ENCODE measurements at places on chromosomes 2 and 18.

DNA sequence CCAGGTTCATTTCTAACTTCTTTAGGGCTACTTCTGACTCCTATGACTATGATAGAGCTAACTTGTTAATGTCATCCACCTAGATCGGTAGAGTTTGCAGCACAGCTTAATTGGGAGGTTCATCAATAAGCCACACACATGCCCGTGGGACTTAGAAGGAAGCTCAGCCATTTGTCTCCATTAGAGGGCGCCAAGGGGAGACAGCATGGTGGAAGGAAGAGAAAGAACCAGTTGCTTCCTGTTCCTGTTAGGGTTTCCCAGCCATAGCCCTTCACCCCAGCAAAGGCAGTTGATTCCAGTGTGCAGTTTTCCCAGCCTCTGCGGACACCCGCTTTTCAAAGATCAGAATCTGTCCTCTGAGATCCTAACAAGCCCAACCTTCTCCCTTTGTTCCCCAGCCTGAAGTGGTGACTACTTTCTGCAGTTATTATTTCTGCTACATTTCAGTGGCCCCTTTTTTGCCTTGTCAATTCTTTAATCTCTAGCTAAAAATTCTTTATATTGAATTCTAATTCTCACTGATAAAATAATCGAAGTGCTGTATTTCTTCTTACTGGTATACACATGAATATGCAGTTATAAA is 30.3 kb downstream of the MAIP1 start:
- DNase-seq, result peak; percentile 20

DNA sequence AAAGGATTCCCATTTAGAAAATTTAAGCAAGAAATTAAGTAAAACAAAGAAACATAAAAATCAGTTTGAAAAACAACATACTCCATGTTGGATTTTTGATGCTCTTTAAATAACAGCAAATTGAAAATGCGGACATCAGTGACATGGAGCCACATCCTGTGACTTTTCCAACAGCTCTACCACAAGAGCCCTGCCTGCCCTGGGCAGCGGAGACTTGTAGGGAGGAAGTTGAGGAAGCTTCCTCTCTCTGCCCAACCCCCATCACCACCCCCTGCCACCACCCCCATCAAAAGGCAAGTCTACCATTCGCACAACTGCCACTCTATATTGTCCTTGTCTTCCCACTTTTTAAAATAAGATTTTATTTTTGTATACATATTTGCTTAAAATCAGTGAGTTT is 32.8 kb upstream of the DAPL1 start:
- DNase-seq, result no peak

DNA sequence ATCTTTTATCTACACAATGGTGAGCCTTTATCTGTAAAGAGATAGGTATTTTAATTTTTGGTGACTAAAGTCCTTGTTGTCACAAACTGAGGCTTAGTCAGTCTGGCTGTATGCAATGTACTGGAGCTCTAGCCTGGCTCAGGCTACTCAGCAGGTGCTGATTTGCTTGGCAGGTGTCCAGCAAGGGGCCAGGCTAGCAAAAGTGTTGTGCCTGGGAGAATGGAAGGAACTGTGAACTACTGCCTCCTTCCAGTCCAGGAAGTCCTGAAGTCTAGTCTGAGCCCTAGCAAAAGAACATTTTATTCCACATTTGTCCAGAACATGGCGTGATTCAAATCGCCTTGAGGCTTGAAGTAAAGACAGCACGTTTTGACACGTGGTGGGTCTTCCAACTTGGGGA is 260.5 kb downstream of the CCDC85A start:
- DNase-seq, result no peak

DNA sequence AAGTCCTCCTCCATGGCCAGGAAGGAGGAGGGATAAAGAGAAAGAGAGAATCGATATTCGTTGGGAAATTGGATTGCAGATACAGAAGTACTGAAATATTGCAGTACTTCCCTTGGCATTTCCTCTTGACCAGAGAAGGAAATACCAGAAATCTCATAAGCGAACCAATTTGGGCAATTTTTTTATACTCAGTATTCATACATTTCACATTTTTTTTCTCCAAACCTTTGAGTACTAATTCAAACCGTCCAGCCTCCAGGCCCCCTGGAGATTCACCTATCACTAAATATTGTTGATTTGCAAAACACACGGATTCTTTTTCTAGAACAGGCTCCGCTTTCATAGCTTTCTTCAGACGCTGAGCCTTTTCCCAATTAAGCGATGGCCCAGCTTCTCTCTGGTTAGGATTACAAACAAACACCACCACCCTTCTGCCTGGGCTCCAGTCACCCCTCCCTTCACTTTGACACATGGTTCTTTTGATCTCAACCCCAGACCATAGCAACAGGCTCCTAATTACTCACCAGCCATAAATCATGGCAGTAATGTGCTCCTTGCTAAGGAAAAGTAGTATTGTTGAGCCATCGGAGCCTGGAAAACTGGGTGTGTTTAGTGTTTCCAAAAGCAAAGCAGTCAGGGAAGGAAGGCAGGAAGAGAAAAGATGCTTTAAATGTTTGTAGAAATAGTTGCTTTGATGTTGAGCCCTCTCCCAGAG is 138.4 kb upstream of the CCDC68 start:
- no peak for DNase-seq

- DNase-seq, result no peak
Observed at GRCh38 chr2:72896446-72896845, 9.2 kb downstream of the SPR start.

- DNase-seq, result no peak
Observed at GRCh38 chr2:215680605-215681598, 245.0 kb upstream of the FN1 start.

GRCh38 chr18:76684265-76684664 is 138.1 kb upstream of the ZNF236 start:
- no peak for DNase-seq

DNA sequence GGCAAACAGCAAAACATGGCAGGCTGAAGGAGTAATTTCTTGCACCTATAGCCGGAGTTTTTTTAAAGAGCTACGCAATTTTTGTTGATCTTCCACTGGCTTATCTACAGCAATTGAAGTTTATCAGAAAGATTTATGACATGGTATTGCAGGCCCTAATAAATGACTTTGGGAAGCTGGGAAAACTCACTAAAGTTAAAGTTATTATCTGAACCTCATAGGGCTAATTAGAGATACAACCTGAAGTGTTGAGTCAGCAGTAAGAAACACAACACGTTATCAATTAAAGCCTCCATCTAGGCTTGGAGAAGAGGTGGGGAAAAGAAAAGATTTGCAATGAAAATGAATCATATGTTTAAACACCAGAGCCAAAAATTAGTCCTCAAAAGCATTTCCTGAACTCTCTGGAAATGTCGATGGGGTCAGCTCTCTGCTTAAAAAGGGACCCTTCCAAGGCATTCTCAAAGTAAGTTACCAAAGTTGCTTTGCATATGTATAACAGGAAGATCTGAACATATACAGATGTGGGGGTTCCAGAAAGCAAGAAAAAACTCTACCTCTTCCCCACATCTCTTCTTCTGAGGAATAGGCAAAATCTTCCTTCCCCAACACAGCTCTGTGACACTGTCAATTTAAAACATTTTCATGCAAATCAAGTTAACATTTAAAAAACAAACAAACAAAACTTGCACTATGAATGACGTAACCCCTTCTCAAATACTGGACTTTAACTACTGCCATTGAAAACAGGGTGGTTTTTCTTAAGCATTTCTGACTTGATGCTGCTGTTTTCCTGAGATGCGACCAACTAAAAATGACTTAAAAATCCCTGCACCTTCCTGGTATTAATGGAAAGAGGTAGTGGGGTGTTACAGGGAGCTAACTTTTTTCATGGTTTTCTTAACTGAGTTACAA is 915.6 kb downstream of the NRXN1 start:
- DNase-seq, result no peak

DNA sequence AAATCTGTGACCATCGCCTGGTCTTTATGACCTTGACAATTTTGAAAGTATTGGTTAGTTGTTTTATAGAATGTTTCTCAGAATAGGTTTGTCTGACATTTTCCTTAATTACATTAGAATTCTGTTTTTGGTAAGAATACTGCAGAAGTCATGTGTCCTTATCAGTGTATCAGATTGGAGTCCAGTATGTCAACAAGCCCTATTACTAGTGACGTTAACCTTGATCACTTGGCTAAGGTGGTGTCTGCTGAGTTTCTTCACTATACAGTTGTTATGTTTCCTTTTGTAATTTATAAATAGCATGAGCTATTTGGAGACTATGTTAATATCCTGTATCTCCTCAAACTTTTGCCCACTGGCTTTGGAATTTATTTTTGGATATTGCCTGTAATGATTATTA is 10.8 kb upstream of the IL36G start:
- DNase-seq, result no peak

GRCh38 chr2:159077869-159078268 is 109.4 kb downstream of the TANC1 start:
- no peak for DNase-seq

- peak; percentile 83 for DNase-seq
Observed at GRCh38 chr2:70977605-70978205, 725 bp upstream of the ANKRD53 start.

- DNase-seq, result no peak
Observed at GRCh38 chr2:61415265-61415664, 55.6 kb downstream of the USP34 start.

GRCh38 chr18:23077493-23078256 is 57.6 kb upstream of the CABLES1 start:
- no peak for DNase-seq

GRCh38 chr2:103809415-103809814 is 1044.5 kb upstream of the POU3F3 start:
- no peak for DNase-seq

- no peak for DNase-seq
Observed at GRCh38 chr18:32771871-32772580, 797 bp downstream of the KLHL14 start.

DNA sequence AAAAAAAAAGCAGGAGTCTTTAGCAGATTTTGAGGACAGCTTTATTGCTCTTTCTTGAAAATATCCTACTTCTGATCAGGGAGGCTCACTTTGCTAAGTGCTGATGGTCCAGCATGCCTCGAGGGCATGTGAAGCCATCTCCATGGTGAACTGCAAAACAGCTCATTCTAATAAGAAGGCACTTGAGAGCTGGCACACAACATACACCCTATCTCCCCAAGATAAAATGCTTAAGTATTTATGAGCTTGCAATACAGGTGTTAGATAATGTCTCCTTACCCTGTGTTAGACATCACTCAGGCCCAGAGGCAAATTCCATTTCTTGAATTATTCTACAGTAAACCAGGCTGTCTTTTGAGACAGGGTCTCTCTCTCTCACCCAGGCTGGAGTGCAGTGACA is 2.7 kb downstream of the ENOSF1 start:
- DNase-seq, result no peak

DNA sequence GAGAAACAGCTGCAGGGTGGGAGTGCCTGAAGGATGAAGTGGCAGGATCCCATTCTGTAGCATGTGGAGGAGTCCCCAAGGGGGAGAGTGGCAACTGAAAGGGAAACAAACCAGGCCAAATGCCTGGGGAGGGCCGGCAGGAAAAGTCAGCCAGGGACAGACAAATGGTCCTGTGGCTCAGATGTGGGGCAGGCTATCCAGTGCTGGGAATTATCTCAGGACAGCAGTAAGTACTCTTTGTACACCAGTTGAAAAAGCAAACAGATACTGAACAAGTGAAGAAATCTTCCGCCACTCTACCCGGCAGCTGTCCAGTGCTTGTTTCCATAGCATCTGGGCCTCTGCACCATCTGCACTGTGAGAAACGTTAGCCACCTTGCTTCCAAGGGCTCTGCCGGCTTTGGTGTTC is 408.9 kb downstream of the LRATD1 start:
- no peak for DNase-seq

- peak; percentile 41 for DNase-seq
Observed at GRCh38 chr18:159037-159652, 788 bp downstream of the USP14 start.

DNA sequence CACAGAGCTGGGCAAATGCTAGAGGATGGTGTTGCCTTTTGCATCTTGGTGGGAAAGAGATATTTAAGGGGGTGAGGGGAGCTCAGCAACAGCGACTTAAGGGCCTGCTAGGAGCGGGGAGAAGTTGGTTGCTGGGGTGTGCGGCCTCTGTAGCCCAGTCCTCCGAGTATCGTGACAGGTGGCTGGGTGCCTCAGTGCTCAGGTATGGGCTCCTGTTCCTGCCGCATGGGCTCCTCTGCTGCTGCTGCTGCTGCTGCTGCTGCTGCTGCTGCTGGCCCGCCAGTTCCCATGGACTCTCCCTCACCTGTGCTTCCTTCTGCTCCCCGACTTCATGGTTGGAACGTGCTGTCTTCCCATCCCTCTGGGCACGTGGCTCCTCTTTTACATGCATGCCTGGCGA is 22.0 kb downstream of the AGAP1 start:
- no peak for DNase-seq

GRCh38 chr2:187013058-187013457 is 164.1 kb upstream of the ZSWIM2 start:
- DNase-seq, result no peak

GRCh38 chr2:154495455-154495868 is 203.0 kb upstream of the KCNJ3 start:
- DNase-seq, result no peak

DNA sequence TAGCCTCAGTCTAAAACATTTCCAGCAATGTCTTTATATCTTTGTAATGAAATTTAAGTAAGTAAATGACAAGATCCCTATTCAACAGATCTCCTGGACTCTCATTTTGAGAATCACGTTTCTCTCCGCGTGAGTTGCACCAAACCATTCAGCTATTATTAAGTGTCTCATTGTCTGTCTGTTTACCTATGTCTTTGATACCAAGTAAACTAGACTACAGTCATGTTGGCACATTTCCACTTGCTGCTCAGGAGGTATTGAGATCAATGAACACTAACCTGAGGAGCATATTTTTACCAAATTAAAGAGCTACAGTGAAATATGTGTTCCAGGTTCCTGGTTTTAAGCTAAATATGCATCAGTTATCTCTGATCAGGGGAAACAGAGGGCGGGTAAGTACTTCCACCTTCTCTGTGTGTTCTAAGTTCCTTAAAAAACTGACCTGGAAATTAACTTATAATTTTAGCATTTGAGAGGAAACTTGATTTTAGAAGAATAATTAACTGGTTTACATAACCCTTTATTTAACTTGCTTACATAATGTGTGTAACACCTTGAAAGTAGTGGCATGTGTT is 125.8 kb downstream of the OSBPL6 start:
- no peak for DNase-seq

DNA sequence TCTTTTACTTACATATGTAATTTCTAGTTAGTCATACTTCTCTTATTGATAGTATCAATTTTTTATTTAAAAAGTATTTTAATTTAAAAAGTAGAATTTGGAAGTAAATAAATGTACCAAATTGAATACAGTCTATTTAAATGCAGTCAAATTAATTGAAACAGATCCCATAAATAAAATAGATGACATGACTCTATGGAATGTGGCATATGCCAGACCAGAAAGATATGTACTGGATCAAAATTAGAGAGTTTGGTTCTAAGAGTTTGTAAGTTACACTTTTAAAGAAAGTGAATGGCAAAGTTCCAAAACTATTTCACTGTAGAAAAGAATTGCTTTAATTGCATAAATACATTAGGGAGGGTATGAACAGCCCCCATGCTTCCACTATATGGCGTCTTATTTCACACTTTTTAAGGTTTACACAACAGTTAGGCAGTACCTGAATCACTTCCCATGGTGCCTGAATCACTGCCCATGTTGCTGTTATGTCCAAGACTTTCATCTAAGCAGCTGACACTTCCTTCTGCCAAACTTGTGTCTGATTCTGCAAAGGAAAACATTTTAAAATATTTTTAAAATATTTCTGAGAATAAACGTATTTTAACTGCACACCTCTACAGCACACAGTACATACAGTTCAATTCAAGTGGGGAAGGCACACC is 25.2 kb downstream of the IFIH1 start:
- no peak for DNase-seq

- no peak for DNase-seq
Observed at GRCh38 chr2:120293096-120294007, 40.7 kb downstream of the RALB start.

Data from hepatic stellate cell (primary cell).